Inflammatory macrophage treated with lipopolysaccharide for 4 hours (primary cell): ENCODE measurements at places on chromosomes 6 and 20.
A peak's percentile ranks its signal among the peaks of the same experiment; 100 is the strongest.

DNA sequence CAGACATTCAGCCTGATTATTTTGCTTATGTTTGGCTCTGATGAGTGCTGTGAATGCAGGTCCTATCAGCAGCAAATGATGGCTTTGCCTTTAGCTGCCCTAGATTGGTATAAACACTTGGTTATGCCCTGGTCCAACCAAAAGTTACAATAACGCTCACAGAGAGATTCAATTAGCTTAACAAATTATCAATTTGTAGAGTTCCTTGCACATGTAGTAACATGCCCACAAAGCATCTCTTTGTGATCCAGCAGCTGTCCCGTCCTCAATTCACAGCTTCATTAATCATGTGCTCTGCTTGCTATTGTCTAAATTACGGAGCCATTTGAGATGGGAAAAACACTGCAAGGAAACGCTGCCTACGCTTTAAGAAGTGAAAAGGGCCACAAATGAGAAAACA lies 457.9 kb downstream of the HDGFL1 start:
- DNase-seq = no peak

DNA sequence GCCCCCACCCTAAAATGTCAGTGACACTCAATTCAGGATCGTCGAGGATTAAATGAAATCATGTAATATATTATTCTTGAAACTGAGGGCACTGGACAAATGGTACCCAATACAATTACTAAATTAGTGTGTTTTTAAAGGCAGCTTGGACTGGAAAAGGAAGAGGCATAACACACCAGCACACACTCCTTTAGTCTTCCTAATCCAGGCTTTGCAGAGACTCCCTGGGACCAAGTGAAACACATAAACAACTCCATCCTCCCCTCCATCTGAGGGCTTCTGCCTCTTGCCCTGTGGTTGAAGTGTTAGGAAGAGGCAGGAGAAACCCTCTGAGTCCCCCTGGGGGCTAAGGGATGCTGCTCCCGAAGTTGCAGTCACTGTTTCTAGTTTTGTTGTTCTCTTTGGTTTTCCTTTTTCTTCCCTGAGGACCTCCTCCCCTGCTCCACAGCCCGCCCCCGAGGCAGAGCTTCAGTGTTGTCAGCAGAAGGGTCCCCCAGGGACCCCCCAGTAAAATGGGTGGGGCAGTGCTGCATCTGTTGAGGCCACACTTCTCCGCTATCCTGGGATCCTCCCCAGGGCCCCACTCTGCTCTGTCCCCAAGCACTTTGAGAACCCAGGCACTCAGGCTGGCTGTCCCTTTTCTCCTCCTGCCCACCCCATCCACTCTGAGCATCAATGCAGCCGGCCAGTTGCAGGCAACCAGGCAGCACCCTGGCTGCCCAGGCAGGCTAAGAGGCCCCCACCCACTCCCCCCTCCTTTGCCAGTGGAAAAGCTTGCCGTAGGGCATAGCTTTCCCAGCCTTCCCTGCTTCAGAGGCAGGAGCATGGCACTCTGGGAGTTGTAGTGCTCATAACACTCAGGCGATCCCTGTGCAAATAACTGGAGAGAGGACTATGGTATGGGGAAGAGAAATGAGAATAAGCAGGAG lies 5.9 kb downstream of the TMEM63B start:
- DNase-seq = no peak

DNA sequence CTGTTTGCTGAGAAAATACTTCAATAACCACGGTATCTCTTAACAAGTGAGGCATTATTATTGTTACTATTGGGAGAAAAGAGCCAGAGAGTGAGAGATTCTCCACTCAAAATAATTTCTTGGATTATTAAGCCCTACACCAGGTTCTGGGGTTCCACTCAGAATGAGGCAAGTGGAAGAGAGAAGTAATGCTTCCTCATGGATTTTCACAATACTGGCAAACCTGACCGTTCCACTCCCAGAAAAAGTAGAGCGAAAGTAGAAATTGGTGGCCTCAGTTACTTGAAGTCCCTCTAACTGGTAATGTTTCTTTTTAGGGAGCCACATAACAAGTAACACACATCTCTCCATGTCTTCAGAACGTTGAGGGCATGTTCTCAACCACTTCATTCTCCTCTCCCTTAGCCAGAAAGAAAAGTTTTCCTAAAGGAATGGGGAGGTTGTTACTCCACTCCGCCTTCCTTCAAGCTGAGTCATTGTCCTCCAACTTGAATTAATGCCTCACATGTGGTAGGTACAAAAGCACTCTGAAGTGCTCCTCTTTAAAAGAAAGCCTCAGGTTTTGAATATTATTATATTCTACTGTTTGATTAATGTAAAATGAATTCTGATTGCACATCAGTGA lies 1.9 kb downstream of the BAG2 start:
- DNase-seq = peak; percentile 23

GRCh38 chr20:1033751-1034414 lies 31.8 kb upstream of the RSPO4 start:
- peak; percentile 85 for DNase-seq

- no peak for DNase-seq
Observed at GRCh38 chr6:164547076-164547475, 762.3 kb downstream of the C6orf118 start.

DNA sequence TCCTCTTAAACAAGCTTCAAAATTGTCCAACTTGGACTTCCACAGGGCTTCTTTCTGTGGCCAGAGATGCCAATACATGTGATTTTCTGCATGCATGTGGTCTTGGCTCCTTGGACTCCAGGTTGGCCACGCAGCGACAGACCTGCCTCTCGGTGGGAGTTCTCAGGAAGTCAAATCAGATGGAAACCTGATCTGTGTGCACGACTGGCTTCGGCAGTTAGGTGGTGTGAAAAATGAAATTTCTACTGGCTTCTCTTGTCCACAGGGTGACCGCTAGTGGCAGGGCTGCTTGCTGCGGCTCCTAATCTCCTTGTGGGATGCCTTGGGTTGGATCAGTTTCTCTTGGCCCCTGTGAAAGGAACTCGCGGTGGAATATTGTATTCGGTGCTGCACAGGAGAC lies 57.3 kb downstream of the PHACTR3 start:
- DNase-seq = no peak

- peak; percentile 63 for DNase-seq
Observed at GRCh38 chr20:9628141-9628540, 113.8 kb downstream of the LAMP5 start.

DNA sequence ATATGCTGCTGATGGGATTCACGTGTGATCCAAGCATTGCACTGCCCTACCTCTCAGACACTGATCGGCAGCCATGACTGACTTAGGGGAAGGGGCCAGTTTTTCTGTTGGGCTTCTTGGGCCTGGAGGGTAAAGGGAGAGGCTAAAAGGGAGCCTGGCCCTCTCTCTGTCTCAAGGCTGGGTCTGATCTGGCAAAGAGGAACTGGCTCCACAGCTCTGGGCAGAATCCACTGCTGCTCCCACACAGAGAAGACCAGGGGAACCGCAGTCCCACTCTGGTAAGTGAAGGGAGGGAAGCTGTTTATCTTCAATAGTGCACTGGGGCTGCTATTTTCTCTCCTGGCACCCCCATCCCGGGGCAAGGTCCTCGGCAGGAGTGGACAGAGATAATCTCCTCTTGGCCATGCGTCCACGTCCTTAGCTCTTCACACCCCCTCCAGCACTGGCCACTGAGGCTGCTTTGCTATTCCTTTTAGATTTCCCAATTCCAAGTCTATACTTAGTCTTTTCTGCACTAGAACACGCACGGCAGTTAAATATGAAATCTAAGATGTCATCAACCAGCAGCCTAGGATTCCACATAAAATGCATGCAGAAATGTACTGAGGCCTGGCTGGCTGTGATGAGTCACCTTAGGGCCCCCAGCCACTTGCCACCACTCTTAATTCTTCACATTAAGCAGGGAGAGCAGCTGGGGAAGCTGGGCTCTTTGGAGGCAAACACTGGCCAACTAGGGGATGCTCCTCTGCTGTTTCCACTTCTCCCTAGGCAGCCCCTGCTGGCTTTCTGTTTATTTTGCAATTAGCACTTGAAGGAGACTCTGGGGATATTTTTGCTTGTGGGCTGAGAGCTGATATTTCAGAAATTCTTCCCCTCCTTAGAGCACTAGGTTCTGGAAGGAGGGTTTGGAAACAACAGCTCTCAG lies 87.8 kb upstream of the ARMC2 start:
- DNase-seq = peak; percentile 33

- DNase-seq = no peak
Observed at GRCh38 chr6:162875070-162875469, 147.3 kb downstream of the PACRG start.

GRCh38 chr20:52945268-52945667 lies 26.9 kb upstream of the TSHZ2 start:
- DNase-seq = no peak

GRCh38 chr6:3328796-3329195 lies 70.0 kb downstream of the PSMG4 start:
- DNase-seq = no peak

DNA sequence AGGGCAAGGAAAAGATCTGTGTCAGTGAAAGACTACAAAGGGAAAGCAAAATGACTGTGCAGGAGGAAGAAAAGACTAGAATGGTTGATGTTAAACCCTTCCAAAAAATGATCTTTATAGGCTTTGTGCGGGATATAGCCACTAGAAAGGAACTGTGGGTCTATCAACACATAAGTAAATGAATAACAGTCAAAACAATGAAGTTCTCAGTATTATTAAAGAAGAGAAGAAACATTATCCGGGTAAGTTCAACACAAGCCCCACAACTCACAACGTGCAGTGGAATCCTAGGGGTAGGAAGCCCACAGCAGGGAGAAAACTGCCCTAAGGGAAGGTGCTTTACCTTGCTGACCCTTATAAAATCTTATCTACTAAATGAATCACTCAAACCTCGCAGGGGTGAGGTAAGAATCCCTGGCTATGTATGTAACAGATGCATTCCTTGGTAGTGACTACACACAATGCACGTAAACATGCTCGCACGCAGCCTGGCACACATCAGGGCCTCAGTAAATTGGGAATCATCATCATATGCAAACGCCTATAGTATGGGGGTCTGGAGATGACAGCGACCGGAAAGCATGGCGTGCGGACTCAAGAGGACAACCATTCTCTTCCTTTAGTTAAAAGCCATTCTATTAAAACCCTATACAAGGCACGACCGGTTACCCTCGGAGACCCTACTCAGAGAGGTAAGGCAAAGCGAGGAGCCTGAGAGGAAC lies 11.3 kb downstream of the TFAP2A start:
- no peak for DNase-seq

DNA sequence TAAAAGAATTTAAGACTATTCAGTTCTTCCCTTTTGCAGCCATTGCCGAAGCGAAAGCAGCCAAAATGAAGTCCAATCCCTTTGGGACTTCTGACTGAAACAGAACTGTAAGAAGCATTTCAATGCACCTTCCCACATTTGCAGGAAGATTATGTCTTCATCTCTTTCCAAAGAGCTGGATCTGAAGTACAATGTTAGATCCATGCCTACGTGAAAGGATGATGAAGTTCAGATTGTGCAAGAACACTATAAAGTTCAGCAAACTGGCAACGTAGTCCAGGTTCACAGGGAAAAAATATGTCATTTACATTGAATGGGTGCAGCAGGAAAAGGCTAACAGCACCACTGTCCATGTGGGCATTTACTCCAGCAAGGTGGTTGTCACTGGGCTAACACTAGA lies 6.0 kb upstream of the FILIP1 start:
- DNase-seq = no peak

DNA sequence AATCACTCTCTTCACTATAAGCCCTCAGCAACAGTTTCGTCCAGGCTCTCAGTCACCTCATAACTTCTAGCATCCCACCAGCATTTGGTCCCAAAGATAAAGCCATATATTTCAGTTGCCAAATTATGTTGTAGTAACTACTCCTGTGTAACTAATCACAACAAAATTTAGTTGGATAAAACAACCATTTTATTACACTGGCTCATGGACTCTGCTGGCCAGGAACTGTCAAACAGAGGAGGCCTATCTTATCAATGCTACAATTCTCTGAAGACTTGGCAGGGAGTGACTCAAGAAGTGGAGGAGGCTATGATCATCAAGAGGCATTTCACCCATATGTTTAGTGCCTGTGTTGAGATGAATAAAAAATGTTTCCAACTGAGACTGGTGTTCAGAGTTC lies 1082.3 kb upstream of the GJE1 start:
- no peak for DNase-seq

DNA sequence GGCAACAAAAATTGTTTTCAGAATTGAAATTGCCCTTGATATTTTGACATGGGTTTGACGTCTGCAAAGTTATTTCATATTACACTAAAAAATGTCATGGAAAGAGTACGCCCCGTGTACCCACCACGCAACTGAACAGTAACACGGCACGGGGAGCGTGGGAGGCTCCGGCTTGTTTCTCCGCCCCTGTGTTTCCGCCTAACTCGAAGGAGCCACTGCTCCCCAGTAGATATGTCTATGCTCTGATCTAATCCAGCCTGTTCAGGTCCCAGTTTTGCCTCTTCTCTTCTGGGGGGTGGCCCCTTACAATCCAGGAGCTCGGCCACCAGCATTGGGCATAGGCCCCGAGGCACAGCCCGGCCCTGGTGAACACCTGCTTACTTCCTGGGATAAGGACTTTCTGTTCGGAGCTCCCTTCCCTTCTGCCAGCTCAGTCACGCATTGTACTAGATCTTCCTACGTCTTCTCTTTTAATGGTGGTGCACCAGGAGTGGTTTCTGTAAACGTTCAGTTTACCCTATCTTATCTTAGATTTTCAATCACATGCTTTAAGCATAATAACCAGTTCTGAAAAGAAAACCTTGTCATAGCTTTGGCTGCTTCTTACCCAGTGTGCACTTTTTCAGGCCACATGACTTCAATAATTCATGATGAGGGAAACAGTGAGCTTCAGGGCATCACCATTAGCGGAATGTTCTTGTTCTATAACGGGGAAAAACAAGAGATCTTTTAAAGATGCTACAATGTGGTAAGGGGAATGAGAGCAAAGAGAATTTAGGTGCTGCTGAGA lies 43.9 kb upstream of the EXOC2 start:
- no peak for DNase-seq

- DNase-seq = peak; percentile 95
Observed at GRCh38 chr6:170048615-170049256, 242.1 kb downstream of the DLL1 start.

GRCh38 chr20:8972963-8973705 lies 95.8 kb upstream of the PLCB4 start:
- DNase-seq = no peak

DNA sequence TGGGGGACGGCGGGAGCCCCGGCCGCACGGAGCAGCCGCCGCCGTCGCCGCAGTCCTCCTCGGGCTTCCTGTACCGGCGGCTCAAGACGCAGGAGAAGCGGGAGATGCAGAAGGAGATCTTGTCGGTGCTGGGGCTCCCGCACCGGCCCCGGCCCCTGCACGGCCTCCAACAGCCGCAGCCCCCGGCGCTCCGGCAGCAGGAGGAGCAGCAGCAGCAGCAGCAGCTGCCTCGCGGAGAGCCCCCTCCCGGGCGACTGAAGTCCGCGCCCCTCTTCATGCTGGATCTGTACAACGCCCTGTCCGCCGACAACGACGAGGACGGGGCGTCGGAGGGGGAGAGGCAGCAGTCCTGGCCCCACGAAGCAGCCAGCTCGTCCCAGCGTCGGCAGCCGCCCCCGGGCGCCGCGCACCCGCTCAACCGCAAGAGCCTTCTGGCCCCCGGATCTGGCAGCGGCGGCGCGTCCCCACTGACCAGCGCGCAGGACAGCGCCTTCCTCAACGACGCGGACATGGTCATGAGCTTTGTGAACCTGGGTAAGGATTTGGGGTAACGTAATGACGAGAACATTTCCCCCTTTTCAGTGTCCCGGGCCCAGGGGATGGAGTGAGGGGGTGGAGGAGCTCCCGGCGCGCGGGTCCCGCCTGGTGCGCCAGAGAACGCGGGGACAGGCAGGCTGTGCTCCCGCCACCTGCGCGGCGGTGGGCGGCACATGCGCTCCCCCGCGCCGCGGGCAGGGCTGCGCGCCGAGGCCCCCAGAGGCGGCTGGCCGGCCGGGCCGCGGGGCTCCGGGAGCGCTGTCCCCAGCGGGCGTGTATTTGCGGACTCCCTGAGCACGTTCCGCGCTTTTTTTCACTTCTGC lies 1.4 kb downstream of the BMP6 start:
- no peak for DNase-seq
